Activated CD4-positive, alpha-beta T cell treated with anti-CD3 and anti-CD28 coated beads, Interleukin-10, Interleukin-2, amounts not matched to agents 100 ng/mL and 50 ng/mL, durations not matched to agents 16 hours and 8 hours (primary cell): ENCODE measurements at places on chromosomes 3 and 15.

DNA sequence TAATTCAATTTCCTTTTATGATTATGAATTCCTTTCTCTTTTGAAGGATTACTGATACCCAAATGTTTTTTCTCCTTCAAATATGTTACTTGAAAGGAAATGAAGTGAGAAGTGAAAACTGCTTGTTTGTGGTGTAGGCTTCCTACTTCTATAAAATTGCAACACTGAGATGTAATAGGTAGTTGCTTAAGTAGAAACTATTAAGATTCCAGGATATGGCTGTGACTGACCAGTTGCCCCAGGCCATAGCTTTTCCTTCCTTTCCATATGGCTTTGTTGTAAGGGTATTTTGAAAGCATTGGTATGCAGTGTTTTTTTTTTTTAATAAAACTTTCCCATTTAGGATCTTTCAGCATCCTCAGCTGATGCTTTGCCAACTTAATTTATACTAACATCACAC lies 28.5 kb downstream of the DNAJC13 start:
- DNase-seq: no peak

- no peak for DNase-seq
Observed at GRCh38 chr3:89577637-89578530, 470.5 kb downstream of the EPHA3 start.

DNA sequence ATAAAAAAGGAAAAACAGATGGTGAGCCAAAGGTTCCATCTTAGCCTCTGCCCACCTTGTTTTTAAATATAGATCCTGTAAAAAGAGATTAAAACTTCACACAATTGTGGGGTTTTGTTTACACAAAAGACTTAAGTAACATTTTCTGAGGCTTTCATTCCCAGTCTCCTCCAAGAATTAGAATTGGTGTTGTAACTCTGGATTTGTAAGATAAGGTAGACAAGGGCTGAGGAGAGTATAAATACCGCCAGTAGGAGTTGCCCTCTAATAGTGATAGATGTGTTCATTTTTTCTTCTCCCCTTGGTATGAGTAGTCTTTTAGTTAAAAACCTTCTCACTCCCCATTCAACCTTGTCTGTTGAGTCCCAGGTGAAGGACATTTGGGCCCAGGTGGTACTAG lies 8.5 kb downstream of the MINDY2 start:
- DNase-seq: no peak

DNA sequence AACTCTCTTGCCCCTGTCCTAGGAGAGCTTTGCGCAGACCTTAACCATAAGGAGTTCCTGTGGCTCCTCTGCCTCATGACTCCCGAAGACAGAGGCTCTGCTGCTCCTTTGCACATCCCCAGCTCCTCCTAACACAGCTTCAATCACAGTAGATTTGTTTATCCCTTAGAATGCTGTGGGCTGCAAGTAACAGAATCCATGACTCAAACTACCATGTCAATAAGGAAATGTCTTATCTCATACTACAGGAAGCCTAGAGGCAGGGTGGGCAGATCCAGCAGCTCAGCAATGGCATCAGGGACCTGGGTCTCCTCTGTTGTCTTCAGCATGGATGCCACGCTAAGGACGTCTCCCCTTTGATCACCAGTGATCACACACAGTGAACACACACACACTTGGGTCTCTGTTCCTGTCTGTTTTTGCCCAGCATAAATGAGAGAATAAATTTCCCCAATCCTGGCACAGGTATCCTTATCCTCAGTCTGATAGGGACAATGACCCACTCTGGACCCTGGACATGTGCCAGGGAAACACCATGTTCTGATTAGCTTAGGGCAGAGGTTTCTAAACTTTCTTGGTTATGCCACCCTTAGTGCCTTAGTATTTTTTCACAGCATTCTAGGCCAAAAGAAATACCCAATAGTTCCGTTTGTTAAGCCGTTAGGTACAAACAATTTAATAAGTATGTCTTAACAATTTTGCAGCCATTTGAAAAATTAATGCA lies 46.1 kb upstream of the MRPS22 start:
- DNase-seq: no peak

GRCh38 chr3:151196434-151196833 lies 6.6 kb downstream of the GPR171 start:
- DNase-seq: no peak

GRCh38 chr3:61955483-61955882 lies 394.1 kb downstream of the PTPRG start:
- no peak for DNase-seq

GRCh38 chr15:66138096-66138783 lies 115.3 kb downstream of the MEGF11 start:
- DNase-seq: no peak

DNA sequence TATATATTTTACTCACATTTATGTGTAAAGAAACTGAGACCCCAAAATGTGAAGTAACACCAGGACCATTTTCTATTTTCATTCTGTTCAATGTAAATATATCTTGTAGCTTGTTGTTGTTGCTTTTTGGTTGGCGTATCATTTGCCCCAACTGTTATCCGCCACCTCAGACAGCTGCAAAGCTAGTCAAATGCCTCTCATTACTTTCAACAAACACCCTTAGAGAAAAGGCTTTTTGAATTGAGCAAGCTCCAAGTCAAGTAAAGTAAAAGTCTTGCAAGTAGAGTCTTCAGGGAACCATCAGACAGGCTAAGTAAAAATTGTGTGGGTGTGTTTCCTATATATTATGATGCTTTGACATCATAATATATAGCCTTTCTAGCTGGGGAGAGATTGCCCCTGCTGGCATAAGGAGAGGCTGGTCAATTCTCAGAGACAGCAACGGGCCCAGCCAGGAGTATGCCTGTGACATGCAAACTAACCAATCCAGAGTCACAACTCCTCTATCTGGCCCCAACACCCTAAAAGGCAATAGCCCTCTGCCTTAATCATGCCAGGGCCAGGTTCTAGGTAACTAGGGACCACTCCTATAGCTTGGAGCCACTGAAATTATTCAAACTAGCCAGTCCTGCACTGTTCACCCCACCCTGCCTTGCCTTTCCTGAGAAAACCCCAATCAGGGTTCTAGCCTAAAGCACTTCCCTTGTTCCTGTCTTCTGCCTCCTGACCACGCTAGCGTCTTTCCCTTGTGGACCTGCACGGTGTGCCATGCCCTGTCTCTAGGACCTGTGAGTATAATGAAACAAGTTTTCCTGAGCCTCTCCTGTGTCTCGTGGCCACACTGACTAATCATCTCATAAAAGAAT lies 75.6 kb downstream of the RAD18 start:
- no peak for DNase-seq
